ENCODE measurements at places on chromosomes 6 and 20.

- no peak for DNase-seq
Observed at GRCh38 chr6:135096403-135097130, 41.9 kb upstream of the HBS1L start.

- DNase-seq, result no peak
Observed at GRCh38 chr20:6916938-6917337, 149.5 kb downstream of the BMP2 start.

GRCh38 chr20:17772005-17772343 lies 72.2 kb downstream of the BANF2 start:
- no peak for DNase-seq

GRCh38 chr6:4903751-4904370 lies 100.0 kb downstream of the RPP40 start:
- no peak for DNase-seq

DNA sequence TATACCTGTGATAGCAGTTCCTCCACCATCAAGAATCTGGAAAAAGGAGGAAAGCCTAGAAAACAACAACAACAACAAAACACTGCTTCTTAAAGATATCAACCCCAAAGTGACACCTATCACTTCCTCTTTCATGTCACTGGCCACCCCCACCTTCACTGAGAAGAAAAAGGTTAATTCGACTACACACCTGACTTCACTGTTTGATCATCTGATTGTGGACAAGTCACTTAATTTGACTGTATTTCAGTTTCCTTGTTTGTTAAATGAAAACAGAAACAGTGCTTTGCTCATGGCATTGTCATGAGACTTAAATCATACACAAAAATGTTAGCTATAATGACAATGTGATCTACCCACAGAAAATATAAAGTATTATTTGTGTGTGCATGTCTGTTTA lies 280.6 kb upstream of the SULF2 start:
- DNase-seq, result no peak

- no peak for DNase-seq
Observed at GRCh38 chr6:164628302-164628931, 681.0 kb downstream of the C6orf118 start.

DNA sequence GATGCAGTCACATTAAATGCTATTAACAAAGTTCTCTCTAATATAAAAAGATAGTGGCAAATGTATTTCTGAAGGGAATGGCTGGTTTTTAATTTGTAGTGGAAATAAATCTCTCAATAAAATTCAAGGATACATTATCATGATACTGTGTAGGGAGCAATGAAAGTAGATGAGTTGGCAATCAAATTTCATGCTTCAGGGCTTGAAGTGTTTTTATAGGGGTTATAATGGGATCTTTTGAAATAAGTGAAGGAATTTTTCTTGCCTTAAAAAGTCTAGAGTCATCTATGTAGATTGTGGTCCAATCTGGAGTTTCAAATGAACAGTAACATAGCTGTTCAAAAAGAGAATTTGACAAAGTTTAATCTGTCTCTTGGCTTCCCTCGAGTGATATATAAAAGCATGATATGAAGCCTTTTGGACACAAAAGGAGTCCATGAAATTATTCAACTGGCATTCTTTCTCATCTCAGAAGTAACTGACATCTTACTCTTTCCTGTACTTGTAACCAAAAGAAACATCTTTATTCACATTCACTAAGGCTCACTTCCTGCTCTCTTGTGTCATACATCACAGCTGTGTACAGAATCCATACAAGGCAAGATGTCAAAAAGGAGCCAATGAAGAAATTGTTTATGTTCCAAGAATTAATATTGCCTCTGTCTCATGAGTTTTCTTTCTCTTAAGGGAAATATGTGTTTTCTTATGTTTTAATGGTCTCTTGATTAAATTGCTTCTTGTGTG lies 591.0 kb upstream of the GJE1 start:
- no peak for DNase-seq

DNA sequence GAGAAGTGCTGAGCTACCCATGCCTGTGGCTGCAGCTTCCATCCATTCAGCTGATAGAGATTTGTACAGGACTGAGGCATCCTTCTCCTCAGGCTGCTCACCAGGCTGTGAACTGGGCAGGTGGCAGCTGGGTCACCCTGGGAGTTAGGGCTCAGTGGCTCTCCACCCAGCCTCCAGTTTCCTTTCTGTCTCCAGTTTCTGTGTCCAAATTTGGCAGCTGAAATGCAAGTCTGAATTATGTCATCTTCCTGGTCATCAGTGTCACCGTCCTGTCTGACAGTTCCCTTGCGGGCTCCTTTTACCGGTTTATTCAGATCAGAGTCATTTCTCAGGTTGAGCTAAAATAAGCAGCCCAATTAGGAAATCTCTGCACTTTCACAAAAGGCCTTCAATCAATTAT lies 93.3 kb downstream of the EDN1 start:
- DNase-seq, result no peak

DNA sequence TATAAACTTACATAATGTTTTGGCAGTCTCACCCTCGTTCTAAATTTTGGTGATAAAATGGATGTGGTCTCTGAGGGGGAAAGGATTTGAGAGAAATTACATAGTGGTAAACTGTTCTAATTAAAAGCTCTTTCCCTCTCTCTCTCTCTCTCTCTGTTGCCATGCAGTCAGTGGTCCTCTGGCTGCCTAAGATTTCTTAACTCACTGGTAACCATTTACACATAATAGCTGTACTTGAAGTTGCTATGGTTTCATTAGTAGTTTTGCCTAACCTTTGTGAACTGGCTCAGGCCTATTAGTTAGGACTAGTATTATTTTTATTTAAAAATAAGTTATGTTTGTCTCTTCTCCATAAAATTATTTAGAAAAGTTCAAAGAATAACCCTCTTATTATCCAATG lies 42.0 kb downstream of the MAPK14 start:
- DNase-seq, result no peak

DNA sequence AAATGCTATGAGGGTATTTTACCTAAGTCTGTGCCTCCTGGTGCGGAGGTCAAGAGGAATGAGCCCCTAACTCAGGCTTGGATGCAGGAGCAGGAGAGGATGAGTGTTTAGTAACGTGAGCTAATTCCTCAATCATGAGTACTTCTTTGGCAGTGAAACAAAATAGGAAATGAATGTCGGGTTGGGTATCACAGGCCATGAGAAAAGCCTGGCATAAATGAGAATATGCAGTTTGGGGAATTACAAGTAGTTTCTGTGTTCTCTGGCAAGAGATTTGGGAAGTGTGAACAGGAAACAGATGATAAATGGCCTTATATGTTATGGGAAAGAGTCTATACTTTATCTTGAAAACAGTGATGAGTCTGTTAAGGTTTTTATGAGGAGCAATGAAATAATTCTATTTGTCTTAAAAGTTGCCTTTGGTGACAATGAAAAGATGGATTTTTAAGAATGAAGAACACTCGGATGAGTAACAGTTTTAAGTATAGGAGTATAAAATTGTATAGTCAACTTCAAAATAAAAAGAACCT lies 59.0 kb upstream of the RNF146 start:
- DNase-seq, result peak; percentile 68

DNA sequence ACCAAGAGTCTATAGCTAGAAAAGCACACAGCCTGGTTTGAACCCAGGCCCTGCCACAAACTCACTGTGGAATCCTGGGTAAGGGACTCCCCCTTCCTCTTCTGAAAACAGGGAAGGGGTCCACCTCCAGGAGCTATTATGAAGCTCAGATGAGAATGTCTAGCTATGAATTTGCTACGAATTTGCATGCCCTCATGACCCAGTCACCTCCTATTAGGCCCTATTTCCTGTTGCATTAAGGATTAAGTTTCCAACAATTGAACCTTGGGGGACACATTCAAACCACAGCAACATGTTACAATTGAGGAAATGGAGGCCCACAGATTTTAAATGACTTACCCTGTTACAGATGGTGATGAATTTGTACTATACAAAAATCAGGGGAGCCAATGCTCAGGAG lies 46.2 kb downstream of the PREX1 start:
- DNase-seq, result no peak

DNA sequence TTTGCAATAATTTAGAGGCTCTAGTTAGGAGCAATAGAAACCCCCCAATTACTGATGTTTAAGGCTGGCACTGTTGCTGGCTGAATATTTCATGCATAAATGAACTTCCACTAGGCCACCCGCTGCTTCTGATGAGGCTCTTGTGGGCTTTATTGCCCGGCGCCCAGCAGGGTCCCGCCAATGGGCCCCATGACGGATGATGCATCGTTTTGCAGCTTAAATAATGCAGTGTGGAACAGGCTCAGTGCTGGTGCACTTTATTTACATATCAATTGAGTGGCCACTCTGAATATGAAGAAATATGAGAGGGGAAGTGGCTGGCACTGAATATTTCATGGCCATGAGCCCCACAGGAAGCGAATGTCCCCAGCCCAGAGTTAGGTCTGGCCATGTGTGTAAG lies 155.3 kb upstream of the MAFB start:
- no peak for DNase-seq

GRCh38 chr20:5463007-5463686 lies 146.4 kb upstream of the PROKR2 start:
- no peak for DNase-seq

DNA sequence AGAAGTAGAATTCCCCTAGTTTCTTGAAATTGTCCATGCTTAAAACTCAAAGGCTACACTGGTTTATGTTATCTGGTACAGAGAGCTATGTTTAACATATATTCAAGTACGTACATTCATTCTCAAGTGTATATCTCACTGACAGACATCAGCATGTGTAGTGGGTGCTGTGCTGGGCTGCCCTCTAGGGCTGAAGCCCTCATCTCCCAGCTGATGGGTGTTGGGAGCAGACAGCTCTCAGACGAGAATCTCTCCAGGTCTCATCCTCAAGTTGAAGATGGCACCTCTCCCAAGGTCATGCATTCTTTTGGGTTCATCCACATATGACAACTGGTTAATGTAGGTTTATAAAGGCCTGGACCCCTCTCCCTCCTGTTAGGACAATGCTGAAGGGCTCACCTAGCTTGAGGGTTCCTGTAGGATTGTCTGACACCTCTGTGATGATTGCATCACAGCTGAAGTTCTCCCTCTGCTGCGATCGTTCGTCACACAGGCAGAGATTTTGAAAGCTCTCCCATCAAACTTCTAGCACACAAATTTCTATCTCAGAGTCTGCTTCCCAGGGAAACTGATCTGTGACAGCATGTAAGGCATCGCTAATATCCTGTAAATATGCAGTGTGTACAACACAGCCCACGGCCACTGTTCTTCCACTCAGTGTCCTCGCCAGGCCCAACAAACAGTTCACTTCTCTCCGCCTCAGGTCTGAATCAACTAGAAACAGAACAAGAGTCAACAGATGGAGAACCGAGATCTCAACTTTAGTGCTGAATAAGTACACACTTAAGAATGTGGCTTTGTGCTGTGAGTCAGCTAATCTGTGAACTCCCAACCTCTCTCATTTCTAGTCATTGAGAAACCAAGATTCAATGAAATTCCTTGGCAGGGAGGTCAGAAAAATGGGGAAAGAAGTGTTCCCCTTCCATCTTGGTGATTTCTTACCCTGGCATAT lies 43.2 kb downstream of the PREP start:
- DNase-seq, result peak; percentile 91

DNA sequence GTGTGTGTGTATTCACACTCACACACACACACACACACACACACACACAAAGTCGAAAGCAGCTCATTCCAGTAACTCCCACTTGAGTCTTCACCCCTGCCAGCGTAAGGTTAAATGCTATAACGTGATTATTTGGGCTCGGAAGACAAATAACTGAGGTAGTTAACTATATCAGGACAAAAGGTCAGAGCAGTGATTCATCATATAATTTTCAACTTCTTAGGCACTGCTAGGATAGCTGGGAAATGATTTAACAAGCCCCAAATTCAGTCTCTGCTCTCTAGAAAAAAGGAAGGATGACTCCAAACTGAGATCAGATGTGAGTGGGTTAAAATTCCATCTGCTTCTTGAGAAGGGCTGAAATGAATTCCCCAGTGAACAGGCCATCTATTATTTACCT lies 30.7 kb downstream of the HDGFL1 start:
- peak; percentile 28 for DNase-seq

DNA sequence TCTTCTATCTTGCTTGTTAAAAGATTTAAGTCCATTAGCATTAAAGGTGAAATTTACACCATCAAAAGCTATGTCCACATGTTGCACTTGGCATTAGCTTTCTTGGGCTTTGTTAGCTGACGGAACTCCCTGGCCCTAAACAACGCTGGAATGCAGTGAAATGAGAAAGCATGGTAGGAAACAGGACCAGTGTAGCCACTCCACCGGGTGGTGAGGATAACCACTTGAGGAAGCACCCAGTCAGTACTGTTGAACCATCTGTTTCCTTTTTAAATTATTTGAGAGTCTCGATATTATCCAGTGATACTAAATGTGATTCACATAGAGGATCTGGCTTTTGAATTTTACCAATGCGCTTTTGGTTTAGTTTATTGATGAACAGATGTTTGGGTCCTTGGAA lies 374.9 kb upstream of the NOX3 start:
- DNase-seq, result no peak

GRCh38 chr6:96468681-96469224 lies 52.9 kb upstream of the UFL1 start:
- DNase-seq, result no peak

DNA sequence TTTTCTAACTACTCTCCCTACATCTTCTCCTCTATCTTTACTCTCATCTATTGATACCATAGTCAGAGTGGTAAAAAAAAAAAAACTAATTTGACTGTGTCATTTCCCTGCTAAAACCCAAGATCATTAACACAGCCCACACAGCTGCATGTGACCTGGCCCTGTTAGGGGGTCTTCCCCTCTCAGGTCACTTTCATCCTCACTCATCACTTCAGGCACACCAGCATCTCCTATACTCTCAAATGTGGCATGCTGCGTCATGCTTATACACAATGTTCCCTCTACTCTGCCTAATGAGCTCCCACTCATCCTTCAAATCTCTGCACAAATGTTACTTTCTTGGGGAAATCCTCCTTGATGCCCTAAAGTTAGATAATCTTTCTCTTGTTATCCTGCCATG lies 86.8 kb downstream of the CDK19 start:
- no peak for DNase-seq

DNA sequence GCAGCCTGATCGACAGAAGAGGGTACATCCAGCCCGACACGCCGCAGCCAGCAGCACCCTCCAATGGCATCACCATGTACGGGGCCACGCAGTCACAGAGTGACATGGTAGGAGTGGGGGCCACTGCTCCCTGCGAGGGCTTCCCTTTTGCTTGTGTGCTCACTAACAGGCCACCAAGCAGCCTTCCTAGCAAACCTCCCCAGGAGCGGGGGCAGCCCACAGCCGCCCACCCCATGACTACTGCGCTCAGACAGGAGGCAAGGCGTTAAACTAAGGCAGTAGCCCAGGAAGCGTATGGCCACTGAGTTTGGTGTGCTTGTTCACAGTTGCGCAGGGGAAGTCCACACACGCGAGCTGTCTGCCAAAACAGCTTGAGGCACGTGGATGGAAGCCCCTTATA lies 169.5 kb upstream of the SNX9 start:
- no peak for DNase-seq

DNA sequence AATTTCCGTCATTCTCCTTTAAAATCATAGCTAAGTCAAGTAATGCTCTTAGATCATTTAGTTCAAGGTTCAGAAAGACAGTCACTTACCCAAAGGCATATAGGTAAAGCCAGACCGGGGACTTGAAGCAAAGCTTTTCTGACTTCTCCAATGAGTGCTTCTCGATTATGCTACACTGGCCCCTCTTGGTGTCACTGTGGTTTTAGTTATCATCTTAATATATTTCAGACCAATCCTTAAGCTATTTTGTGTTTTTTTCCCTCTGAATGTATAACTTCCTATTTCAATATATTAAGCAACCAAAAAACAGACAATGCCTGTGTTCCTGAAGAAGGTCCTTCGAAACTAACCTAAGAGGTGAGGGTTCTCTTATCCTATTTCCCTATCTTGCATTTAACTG lies 3.9 kb downstream of the PRDM1 start:
- no peak for DNase-seq

- peak; percentile 36 for DNase-seq
Observed at GRCh38 chr20:3786126-3786484, 435 bp downstream of the CENPB start.

GRCh38 chr6:32589596-32590449 lies at the start of gene HLA-DRB1:
HLA-DRB1 (minus strand) TSS chr6:32589848; CDS start chr6:32589742, 106 bp downstream.
- DNase-seq, result no peak

Data from NCI-H226 (cell line).